ENCODE measurements at places on chromosomes 3 and 15.
A peak's percentile ranks its signal among the peaks of the same experiment; 100 is the strongest.

DNA sequence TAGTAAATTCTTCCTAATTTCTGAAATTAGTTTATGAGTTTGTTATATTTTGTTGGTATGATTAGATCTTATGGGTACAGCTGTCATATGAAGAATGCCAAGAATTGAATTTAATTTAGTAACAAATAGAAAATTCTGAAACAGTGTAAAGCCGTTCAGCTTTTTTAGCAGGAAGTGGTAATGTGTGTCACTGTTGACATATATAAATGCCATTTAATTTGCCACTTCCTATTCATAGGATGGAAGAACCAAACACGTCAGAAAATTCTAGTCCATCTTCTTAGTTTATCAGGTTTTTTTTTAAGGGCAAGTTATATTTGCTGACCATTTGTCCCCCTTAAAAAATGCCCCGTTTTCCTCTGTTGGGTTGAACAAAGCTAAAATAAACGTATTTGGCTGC is 43.0 kb downstream of the RAB8B start:
- no peak for DNase-seq

- no peak for DNase-seq
Observed at GRCh38 chr3:49057268-49057667, 28.1 kb upstream of the IMPDH2 start.

DNA sequence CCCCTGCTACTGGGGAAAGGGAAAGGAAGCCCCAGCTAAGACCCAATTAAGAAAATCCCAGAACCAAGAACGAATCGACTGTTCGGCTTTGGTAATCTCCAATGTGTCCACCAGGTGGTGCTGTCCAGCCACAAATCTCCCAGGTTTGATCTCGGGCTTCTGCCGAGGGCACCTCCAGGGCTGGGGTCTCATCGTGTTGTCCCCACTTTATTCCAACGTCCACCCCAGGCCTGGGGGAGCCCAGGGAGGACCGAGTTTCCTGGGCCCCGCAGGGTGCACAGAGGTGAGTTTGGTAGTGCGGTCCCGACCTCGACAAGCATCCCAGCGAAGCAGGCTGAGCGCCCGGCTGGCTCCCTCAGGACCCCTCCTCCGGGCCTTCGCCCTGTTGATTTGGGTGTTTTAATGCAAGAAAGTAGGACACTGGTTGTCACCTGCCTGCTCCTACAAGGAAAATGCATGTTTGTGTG is 185.1 kb downstream of the GOLGA6L6 start:
- peak; percentile 39 for DNase-seq

- DNase-seq = no peak
Observed at GRCh38 chr3:24201301-24201700, 256.2 kb downstream of the NR1D2 start.

DNA sequence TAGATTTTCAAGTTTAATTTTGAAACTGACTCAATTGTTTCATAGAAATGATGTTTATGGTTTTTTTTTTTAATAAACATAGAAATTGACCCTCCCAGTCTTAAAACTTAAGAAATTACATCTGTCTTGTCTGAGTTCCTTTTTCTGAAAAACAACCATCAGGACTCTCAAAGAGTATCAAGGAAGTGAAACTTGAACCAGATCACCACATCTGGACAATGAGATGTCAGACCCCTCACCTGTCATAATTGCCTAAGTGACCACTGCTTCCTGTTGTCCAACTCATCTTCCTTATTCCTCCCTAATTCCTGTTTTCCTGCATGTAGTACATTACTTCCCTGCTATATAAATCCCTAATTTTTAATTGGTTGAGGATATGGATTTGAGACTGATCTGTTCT is 441.5 kb upstream of the ARHGEF26 start:
- DNase-seq = no peak

DNA sequence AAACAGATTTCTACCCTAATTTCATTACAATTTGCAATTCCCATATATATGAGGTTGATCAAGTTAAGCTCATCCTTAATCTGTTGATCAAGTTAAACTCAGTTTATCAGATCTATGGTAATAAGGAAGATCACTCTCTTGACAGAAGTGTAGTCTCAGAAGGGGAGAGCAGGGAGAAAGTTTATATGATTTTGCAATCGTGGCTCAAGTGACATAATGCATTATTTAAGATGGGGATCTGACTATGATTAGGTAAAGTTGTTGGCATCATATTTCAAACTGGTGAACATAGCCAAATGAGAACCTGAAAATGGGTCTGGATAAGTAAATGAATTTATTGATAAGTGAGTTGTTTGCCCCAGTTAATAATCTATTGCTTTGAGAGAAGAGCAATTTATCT is 995.3 kb downstream of the OTOL1 start:
- no peak for DNase-seq
